ENCODE measurements at places on chromosomes 5 and 9.
A peak's percentile ranks its signal among the peaks of the same experiment; 100 is the strongest.

- no peak for DNase-seq
Observed at GRCh38 chr5:105963696-105964255, 1707.0 kb downstream of the EFNA5 start.

GRCh38 chr9:70439991-70440706 lies 25.7 kb upstream of the KLF9 start:
- DNase-seq, result no peak

DNA sequence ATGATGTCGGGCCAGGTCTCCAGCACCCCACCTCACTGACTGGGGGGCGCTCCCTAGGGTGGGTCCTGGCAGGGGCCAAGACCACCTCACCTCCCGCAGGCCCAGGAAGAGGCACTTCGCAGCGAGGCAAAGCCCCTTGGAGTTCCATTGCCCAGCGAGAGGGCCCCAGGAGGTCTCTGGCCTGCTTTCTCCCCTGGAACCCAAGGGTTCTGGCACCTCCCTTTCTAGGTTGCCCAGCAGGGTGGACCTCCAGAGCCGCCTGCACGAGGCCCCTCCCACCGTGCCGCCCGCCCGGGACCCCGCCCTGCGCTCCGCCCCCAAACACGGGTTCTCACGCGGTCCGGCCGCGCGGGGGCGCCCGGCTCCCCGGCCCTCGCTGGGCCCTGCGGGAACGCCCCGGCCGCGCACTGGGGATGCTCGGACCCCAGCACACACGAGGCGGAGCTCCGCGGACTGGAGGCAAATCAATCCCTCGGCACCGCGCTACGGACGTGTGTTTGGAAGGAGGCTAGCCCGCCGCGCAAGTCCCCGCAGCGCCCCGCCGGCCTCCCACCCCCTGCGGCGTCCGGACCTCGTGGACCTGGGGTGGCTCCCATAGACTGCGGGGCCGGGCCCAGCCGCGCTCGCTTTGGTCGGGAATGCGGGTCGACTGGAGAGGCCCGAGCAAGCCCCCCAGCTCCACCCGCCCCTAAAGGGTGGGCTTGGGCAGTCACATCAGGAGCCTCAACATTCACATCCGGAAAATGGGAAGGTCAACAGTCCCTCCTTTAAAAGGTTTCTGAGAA lies 99.5 kb upstream of the LMX1B start:
- DNase-seq, result peak; percentile 60

- no peak for DNase-seq
Observed at GRCh38 chr5:36108758-36109460, 42.2 kb upstream of the UGT3A2 start.

DNA sequence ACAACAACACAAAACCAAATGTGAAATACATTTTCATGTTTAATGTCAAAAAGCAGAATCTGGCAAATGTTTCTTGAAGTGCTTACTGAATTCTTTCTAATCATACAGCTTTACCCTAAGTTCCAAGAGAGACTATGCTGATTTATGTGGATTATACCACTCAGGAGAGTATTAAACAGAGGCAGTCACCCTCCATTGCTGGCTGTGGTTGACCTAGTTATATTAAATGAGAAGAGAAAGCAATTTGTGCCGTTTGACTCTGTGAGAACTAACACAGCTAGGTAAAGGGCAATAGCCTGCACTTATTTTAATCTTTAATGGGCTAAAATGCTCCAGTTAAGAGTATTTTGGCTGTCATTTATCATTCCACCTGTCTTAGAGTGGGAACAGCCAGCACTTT lies 62.6 kb downstream of the ELL2 start:
- DNase-seq, result no peak

- no peak for DNase-seq
Observed at GRCh38 chr9:129414377-129414992, 206.4 kb downstream of the C9orf50 start.

DNA sequence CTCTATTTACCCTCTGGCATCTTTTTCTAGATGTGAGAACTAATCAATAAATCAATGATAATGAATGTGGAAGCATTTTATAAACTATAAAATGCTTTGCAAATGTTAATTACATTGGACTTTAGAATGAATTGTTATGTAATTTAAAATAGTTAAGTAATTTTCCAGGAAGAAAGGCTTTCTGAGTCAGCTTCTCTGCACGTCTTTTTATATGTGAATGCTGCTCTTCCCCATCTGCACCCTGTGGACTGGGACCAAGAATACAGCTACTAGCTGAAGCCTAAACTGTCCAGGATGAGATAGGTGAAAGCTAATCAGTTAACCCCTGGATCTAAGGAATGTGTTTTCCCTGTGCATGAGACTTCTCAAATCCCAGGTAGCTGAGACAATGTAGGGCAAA lies 292.9 kb downstream of the NR3C1 start:
- no peak for DNase-seq

DNA sequence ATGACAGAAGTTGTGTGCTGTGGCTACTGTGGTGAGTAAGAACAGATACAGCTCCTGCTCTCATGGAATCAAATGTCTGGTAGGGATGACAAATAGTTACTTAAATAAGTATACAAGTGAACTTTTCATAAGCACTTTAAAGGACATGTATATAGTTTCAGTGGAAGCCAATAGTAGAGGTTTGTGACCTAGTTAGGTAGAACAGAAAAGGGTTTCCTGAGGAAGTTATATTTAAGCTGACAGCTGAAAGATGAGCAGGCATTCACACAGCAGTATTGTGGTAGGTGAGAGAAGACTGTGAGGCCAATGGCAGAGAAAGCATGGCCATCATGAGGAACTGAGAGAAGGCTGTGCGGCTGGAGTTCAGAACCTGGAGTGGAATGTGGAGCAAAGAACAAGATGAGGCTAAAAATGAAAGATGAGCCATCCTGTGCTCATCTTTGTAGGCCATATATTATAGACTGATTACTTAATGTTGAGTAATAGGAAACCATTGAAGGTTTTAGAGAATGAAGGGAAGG lies 15.4 kb downstream of the FAM174A start:
- DNase-seq, result no peak

DNA sequence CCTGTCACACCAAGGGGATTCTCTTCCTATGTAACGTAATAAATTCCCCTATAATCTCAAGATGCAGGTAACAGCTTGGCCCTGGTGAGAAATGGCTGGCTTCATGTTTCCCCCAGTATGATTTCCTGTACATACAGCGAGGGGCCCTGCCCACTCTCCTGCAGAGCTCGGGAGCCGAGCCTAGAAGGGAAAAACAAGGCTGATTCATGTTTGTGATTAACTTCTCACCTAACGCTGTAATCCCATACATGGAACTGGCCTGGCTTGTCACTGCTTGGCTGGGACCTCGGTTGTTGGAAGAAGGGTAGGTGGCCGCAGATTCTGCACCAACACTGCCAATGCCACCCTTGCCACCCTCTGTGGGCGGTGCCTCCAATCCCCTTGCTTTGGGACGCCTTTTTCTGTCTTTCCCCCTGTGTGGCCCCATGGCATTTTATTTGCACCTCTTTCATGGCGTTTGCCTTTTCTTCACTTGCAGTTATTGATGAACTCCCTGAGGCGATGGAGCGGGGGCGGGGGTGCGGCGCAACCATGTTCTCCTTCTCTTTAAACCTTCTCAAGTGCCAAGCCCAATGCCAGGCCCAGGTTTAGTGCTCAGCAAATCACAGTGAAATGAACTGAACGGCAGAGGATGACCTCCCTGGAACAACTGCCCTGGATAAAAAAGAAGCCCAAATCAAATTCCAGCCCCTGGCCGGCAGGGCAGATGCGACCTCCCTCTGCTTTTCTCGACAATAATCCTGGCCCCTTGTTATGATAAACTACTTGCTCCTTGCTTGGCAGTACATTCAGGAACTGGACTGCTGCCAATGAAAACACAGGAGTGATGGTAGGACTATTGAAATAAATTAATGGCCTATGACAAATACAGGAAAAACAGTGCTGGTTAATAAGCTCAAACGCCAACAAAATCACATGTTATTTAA lies 108.1 kb downstream of the TMEM174 start:
- DNase-seq, result peak; percentile 55

- no peak for DNase-seq
Observed at GRCh38 chr5:160173-160510, 31.2 kb upstream of the LRRC14B start.

- DNase-seq, result no peak
Observed at GRCh38 chr5:67283988-67284487, 87.4 kb upstream of the CD180 start.

DNA sequence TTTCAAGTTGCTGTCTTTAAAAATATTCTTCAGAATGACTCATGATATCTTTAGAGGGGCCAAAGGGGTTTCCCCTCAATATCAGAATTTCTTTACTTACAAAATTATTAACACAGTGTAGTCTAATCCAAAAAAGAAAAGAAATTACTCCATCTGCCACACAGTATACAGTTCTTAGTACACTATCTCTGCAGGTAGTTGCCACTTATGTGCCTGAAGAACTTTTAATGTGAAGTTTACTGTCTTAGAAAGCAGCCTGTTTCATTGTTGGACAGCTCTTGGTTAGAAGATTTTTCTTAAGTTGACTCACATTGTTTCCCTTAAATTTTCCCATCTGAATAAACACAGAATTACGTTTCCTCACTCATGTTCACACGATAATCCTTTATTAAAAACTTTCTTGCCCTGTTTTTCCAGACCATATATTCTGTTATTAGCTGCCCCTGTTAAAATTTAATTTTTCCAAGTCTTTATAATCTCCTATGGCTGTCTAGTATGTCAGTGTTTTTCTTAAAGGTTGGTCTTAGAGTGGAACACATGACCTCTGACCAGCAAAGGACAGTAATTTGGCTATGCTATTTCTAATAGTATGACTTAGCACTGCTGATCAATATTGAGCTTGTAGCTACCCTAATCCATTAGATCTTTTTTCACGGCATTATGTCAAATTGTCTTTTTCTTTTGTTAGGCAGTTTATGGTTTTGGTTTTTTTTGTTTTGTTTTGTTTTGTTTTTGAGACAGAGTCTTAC lies 21.8 kb upstream of the FKTN start:
- DNase-seq, result no peak

- DNase-seq, result no peak
Observed at GRCh38 chr9:106947106-106947900, 84.3 kb downstream of the ZNF462 start.

DNA sequence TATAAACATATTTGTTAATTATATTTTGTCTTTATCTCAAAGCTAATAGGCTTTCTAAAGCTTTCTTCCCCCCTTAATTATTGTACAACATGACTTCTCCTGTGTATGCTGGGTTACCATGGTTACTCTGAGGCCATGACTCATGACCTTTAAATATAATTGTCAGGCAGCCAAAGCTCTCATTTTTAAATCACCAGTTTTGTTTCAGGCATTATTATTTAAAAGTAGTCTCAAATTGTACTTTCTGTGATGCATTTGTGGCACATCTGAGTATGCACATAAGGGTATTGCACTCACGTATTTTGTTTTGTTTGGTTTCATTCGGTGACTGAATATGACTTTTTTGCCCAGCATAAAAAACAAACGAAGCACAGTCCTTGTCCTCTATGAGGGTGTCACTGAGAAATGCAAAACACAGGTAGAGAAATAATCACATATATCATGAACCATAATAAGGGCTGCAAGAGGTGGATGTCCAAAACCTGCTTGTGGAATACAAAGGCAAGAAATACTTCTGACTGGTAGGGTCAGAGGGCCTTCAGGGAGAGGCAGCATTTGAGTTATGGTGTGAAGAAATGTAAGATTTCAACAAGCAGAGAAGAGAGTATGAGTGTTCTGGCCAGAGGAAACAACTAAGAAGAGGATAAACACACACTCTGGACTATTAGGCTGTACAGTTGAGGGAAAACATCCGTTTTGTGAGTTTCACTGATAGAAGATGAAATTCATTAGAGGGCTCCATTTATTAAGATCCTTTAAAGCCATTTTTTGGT lies 2.1 kb downstream of the CCDC192 start:
- no peak for DNase-seq

DNA sequence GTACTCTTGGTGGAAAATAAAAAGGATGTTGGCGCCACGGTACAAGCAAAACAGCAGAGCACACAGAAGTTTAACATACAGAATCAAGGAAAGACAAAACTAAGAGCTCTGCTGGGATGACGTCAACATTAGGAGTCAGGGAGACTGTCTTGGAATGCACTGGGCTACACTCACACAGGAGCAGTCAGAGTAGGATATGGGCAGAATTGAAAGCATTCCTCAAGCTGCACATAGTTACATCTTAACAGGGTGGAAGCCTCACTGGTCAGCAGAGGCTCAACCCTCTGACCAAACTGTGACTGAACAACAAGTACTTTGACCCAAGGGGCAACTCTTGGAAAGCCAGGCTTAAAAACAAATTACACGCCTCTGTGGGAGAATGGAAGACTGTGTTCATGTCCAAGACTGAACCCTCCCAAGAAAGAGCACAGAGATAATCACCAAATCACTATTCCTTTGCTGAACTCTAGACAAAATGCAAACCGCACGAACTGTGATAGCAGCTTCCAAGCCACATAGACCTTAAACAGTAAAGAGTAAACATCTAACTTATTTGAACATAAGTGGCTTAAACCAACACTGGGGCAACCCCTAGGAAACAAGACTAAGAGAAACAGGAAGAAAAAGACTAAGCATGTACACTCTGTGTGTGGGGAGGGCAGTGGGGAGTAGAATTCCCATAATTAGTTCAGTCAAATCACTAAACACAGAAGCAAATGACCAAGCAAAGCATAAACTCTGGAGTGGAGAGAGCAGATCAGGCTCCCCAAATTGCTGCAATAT lies 772.7 kb downstream of the PRELID2 start:
- DNase-seq, result no peak

DNA sequence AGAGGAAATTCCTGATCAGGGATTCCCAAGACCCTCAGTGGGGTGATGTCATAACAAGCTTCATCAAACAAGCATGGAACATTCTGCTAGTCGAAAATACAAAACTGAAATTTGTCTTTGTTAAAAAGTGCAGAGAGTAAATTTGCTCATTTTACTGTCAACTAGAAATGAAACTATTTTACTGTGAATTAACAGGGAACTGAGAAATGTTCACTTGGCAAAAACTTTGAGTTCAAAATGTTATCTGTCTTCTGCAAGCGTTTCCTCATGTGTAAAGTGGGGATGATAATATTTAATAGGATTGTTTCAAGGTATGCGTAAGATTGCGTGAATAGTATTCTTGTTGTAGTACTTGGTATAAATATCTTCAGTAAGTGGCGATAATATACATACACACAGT lies 45.4 kb downstream of the ALDH1A1 start:
- DNase-seq, result no peak

DNA sequence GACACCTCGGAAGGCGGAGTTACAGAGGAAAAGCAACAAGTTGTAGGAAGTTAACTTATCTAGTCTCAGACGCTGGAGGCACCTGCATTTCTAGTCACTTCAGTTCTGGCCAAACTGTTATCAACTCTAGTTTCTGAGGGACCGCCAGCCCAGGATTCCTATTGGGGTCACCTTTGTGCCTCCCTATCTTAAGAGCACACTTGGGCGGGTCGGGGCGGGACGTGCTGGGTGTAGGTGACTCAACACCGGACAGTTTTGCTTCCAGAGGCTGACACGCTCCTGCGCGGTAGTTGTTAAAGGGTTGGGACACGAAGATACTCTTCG lies 679 bp upstream of the KDM4C start:
- no peak for DNase-seq

All from mesothelial cell of epicardium (in vitro differentiated cells).